Umbilical cord (tissue), 2 donors: ENCODE measurements at places on chromosomes 2 and 18. TPM values are rescaled to one million over a fixed set of nuclear protein-coding genes. Genes with fewer than 3 reads are reported as not detected.

Gene MYO3B
- 3.9 TPM for total RNA-seq

Gene CAPN14
- total RNA-seq = 0.96 TPM

Gene STARD6
- total RNA-seq = 0.96 TPM

Gene CNDP1
- total RNA-seq = 1.2 TPM

Gene PLCD4
- 7.2 TPM for total RNA-seq

Gene KLHL14
- total RNA-seq = 5.1 TPM
